Inflammatory macrophage treated with lipopolysaccharide for 1 hour (primary cell): ENCODE measurements at places on chromosomes 7 and 10.

GRCh38 chr10:120803972-120804371 is 47.2 kb upstream of the WDR11 start:
- peak; percentile 32 for DNase-seq

GRCh38 chr10:30059209-30060107 is at the start of gene JCAD:
TSS of gene JCAD (minus strand) at chr10:30059586. CDS start at chr10:30047812, 11,774 bp downstream.
- no peak for DNase-seq

- DNase-seq, result no peak
These were observed 315.8 kb downstream of the HPSE2 start for GRCh38 chr10:98919899-98920298.

- no peak for DNase-seq
These were observed 1.3 kb downstream of the CTTNBP2 start for GRCh38 chr7:117871778-117872538.

DNA sequence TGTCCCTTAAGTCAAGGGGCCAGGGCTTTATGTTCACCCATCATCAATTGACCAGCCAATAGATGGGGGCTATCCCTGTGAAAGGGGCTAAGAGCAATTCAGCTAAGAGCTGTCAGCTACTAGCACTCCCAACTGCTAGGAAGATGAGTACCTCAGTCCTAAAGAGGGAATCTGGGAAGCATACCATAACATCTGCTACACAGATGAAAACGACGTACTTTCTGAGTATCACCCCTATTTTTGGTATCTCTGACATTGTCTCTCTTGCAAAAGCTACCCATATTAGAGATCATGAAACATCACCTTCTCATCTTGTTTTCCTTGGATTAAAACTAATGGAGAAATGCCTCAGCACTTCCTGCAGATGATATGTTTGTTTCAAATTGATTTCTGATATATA is 7.5 kb upstream of the SMNDC1 start:
- DNase-seq, result no peak

DNA sequence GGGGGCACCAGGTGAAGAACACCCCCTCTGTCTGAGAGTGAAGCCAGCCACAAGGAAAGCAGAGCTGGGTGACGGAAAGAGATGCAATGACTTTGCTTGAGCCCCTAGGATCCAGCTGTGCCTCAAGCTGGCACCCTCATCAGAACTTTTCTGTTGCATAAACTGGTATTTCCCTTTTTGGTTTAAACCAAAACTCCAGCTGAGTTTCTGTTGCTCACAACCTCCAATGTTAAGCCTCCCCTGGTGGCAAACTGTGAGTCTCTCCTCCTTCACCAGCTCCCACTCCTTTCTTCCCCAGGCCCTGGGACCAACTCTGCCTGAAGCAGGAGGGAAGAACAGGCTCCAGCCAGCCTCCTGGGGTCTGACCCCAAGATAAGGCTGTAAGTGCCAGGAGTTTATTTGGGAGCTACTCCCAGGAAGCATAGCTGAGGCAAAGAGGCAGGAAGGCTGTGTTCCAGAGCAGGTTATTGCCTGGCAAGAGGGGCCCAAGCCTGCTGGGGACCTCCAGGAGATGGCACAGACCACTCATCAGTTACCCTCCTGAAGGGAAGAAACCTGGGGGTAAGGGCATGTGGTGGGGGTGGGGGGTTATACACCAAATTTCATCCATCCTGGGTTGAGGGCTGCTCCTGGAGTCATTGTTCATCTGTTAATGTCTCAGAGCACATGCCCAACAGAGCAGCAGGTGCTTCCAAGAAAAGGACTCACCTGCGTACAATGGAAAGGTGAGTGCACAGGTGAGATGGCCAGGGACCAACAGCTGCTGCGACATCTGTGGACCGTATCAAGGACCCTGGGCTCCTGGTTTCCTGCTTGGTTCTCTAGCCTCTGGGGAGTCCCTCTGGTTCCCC is 73.3 kb upstream of the NANOS1 start:
- peak; percentile 83 for DNase-seq

- DNase-seq, result no peak
These were observed 15.2 kb upstream of the UBE2D1 start for GRCh38 chr10:58319599-58319998.

DNA sequence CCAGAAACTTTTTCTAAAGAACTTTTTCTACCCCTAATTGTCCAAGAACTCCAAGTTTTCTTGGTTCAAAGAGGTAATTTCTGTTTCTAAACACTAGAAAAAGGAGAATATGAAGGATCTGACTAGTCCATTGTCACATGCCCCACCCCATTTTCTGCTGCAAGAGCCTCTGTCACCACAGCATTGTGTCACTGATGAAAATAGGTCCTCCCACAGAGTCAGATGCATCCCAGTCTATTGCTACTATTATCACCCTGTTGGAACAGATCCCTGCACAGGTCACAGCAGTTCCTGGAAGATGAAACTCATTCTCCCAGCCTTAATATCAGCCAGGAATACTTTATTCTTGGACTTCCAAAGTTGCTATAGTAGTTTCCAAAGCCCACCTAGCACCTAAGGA is 7.5 kb upstream of the CFTR start:
- DNase-seq, result peak; percentile 18

- DNase-seq, result no peak
These were observed 6.1 kb upstream of the TMEM184A start for GRCh38 chr7:1562116-1562515.

- DNase-seq, result no peak
These were observed 158.8 kb downstream of the WDR37 start for GRCh38 chr10:1214882-1215540.

GRCh38 chr10:63027531-63027930 is 105.6 kb upstream of the NRBF2 start:
- DNase-seq, result peak; percentile 58

DNA sequence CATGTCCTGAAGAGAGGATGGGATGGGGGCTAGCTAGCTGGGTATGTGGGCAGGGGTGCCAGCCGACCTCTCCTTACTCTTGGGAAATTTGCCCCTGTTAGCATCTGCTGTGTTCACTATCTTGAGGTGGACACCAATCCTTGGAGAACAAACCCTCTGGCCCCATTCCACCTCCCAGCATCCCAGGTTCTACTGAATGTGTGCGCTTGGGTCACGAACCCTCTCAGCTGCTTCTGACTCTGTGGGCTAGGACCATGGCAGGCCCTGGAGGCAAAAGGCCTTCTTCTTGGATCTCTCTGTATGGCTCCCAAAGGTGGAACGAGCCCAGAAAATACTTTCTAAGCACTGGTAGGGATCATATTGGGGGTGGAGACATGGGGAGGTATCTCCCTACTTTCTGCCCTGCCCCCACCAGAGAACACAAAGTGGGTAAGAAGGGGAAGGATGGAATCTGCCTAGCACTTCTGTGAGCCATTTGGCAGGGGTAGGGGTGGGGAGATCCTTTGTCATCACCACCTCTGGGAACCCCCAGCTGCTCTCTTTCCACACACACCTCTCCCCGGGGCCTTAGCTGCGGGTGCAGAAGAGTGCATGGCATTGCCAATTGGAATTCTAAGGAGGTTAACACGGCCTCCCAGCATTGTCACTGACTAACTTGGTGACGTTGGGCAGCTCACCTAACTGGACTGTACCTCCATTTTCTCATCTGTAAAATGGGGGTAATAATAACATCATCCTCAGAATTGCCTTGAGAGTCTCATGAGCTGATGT is 7.7 kb downstream of the UNC5B start:
- DNase-seq, result no peak

GRCh38 chr7:154598396-154598795 is 404.5 kb downstream of the PAXIP1 start:
- no peak for DNase-seq

- no peak for DNase-seq
These were observed 1288.5 kb upstream of the AUTS2 start for GRCh38 chr7:68309806-68310205.

DNA sequence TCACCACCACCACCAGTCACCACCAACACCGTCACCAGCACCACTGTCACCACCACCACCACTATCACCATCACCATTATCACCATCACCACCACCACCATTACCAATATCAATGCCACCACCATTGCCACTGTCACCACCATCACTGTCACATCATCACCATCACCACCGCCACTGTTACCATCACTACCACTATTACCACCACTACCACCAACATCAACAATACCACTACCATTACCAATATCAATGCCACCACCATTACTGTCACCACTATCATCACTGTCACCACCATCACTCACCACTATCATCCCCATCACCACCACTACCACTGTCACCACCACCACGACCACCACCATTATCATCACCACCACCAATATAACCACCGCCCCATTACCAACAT is 14.0 kb upstream of the DENND2A start:
- no peak for DNase-seq

- no peak for DNase-seq
These were observed 114.7 kb downstream of the EBF3 start for GRCh38 chr10:129849452-129849750.

DNA sequence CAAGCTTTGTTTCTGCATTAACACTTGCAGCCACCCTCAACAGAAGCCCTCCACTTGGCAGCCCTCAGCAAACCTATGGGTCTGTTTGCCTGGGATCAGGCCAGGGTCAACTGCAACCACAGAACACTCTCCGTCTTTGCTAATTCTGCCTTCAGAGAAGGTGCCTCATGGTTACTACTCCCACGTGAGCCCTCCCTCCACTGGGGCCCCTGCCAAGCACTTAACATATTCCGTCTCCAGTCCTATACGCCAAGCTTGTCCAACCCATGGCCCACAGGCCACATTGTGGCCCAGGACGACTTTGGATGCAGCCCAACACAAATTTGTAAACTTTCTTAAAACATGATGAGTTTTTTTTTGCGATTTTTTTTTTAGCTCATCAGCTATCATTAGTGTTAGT is 54.7 kb downstream of the HSPA12A start:
- no peak for DNase-seq

- DNase-seq, result no peak
These were observed 38.4 kb downstream of the CARD11 start for GRCh38 chr7:3005257-3005656.

- DNase-seq, result no peak
These were observed 54.4 kb upstream of the TMEM72 start for GRCh38 chr10:44856696-44857095.

GRCh38 chr7:2460188-2460587 is 16.0 kb downstream of the GRIFIN start:
- no peak for DNase-seq

DNA sequence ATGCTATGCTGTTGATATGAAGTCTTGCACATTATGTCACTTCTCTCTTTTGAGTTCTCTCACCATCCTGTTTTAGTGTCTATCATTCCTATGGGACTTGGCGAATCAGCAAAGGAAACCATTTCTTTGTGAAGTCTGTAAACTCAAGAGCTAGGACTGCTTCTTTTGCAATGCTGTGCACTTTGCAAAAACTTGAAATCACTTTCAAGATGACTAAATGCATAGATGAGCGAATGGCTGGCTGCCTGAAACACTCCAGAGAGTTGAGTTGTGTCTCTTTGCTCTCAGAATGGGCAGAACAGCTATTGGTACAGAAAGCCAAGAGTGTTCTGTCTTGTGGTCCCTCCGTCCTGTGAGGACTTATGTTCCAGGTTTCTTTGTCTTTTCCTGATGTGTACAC is 18.3 kb upstream of the ELMO1 start:
- DNase-seq, result peak; percentile 37

GRCh38 chr7:40393660-40394059 is 258.9 kb downstream of the SUGCT start:
- no peak for DNase-seq

- no peak for DNase-seq
These were observed 87.2 kb upstream of the A1CF start for GRCh38 chr10:50972591-50972990.

DNA sequence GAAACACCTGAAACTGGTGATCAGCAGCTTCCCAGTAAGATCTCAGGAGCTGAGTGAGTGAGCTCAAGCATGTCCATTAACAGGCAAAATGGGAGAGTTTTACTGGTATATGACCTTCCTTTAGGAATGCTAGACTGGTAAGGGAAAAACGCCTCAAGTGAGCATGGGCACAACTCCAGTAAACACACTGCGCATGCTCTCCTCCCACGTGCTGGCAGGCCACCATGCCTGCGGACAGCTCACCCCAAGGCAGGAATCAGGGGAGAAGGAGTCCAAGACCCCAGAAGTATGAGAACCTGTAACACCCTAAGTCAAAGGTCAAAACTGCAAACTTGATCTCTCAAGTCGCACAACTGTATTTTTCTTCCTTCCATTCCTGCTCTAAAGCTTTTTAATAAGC is 128.3 kb downstream of the CD36 start:
- DNase-seq, result no peak

DNA sequence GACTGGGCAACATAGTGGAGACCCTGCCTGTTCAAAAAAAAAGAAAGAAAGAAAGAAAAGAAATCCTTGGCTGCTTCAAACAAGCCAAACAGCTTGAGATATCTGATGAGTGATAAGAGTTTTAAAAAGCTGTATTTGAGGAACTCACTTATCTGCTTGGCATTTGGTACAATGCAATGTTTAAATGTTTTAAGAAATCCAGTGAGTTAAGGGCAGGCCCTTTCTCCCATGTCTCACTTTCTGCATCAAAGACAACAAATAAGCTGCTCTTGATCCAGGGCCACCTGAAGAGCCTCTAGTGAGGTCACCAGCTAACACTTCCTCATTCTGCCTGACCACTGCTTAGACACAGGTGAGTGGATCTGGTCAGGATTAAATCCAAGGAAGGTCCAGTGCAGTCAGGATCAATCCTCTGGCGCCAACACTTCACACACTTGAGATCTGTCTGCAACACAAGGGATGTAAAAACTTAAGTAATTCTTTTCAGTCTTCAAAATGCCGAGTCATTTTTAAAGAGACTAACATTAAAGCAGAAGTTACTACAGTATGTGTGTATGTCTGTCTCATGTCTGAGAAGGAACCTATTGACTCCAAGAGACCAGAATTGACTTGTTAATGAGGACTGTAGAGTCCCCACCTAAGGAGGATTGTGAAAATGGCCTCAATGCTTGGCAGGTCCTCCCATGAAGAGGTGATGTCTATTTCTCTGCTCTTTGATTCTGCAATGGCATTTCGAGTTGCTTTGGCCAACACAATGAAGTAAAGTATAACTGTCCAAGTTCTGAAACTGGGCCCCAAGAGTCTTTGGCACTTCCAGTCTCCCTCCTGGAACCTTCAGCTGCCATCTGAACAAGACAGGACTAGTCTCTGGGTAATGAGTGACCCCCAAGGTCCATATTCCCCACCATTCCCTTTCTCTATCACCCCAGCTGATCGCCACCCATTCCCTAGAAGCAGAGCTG is 43.1 kb downstream of the CREB3L2 start:
- DNase-seq, result peak; percentile 52

DNA sequence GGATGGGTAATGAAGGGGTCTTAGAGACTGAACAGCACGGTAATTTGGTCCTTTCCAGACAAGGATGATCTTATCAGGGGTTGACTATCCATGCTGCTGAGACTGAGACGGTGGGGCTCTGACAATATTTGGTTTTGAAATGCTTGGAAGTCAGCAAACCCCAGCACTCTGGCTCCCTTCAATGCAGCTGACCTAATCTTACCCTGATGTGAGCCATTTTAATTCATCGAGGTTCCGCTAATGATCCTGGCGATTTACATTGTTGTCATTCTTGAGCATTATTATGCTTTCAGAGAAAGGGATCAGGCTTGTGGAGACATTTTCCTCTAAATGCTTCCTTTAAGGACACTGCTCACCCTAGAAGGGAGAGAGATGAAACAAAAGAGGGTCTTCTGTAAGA is 114.6 kb upstream of the BMPER start:
- DNase-seq, result no peak
